ENCODE measurements at places on chromosomes 3 and 15. TPM values are rescaled to one million over a fixed set of nuclear protein-coding genes. Genes with fewer than 3 reads are reported as not detected.

DNA sequence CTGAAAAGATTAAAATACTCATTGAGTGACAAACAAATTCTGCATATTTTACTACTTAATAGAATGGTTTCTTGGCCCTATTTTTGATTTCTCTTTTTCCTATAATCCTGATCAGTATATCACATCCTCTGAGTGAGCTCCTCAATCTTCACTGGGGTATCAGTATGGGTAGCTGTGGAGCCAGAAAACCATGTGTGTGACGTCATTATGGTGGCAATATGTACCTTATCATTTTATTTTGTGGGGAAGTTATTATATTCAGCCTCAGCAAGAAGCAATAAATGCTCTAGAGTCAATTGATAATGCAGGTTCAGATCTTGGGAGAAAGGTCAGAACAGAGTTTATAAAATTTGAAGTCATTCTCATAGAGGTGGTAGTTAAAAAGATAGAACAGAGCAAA is 1135.7 kb upstream of the CADM2 start:
- no peak for ATAC-seq

DNA sequence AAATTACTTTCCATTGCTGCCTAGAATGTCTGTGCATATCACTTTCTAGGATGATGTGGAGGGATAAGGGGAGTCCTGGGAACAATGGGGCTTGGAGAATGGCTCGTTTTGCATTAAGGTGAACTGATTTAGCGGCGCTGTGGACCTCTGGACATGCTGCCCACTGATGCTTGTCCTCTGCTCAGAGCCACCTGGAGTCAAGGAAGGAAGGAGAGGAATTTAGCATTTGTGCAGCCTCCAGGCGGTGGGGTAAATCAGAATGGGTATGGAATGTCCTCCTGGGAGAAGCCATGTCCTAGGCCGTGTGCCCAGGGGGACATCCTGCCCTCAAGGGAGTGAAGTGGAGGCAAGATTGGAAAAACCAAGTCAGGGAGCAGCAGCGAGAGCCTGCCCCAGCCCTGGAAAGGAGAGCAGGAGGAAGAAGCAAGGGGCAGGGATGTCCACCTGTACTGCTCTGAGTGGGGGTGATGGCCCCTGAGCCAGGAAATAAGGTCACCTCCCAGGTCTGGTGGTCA is 37.8 kb downstream of the KY start:
- ATAC-seq: no peak

- no peak for ATAC-seq
Measured at GRCh38 chr3:155372281-155372680, 78.8 kb upstream of the STRIT1 start.

- ATAC-seq: no peak
Measured at GRCh38 chr15:22258398-22259150, 178.2 kb downstream of the OR4M2 start.

DNA sequence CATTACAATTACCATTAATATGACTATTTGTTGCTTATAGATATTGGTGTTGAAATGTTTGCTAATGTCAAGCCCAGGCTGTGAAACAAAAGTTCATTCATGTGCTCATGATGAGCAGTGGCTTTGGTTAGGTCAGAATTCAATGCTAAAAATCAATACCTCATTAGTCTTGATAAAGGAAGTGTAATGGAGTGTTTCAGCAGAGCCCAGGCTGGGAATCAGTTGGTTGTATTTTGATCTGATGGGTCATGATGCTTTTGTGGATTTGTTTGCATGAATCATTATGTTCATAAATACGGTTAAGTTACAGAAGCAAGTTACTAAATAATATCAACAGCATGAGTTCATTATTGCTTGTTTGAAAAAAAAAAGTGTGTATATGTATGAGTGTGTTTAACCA is 13.6 kb upstream of the ZNF774 start:
- no peak for ATAC-seq

DNA sequence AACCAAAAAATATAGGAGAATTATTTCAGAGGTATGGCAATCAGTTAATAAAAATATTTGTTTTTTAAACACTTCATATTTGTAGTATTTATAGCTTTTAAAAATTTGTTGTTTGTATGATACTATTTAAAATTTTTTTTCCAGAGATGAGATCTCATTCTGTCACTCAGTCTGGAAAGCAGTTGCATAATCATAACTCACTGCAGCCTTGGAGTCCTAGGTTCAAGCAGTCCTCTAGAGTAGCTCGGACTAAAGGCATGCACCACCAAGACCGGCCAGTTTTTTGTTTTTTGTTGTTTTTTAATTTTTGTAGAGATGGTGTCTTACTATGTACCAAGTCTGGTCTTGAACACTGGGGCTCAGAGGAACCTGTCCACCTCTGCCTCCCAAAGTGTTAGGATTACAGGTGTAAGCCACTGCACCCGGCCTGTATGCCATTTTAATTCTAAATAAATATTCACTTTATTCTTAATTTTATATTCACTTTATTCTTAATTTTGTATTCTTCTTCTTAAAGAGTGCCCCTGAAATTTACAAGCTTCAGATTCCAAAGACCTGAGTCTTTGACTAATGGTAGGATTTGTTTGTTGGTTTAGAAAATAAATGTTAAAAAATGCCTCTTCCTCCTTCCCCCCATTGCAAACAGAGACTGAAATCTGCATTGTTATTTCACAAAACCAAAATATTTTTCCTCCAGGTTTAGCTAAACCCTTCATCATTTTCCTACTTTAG is 9.4 kb downstream of the TGFBR2 start:
- no peak for ATAC-seq

DNA sequence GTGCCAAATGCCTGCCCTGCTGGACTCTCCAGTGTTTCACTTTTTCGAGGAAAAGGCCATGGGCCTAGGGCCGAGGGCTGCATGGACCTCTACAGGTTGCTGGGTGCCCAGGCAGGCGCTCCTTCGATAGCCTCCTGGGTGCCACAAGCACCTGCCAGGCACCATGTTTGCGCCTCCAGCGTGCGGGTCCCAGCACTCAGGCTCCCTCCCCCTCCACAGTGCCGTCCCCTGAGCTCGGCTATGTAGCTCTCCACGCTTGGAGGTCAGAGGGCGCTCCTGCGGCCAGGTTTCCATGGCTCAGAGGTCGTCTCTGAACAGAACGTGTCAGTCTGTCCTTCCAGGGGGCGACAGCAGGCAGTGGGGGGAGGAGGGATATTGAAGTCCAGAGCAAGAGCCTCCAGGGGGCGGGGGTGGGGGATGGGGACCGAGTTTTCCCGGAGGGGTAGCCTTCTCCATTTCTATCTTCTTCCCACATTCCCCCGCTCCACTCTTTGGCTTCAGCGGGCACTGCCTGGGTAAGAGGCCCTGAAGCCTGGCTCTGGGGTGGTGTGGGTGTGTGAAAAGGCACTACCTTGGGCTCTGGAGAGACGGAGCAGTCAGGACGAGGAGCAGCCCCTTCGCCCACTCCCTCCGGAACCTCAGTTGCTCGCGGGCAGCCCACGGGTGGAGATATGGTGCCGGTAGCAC is 3.6 kb downstream of the ONECUT1 start:
- no peak for ATAC-seq

DNA sequence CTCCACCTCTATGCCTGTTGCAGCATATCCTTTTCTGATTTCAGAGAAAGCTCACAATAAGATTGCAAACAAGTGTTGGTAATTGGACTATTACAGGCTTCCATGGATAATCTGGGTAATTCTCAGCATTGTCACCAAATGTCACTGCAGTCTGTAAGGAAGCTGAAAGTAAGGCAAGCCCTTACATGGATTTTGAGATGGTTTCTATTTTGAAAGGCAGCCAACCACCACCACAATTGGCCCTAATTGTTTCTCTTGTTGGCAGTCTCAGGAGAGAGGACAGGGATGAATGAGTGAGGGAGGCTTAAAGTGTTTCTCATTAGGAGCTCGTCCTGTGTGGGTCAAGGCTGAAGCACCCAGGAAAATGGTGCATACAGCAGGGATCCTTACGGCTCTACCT is 879.9 kb downstream of the TUSC7 start:
- no peak for ATAC-seq

- no peak for ATAC-seq
Measured at GRCh38 chr15:67456677-67457529, 64.0 kb upstream of the C15orf61 start.

GRCh38 chr3:108296239-108296638 is at the start of gene HHLA2:
Gene HHLA2 (plus strand): TSS chr3:108296548. CDS start chr3:108351814, 55,266 bp downstream.
- ATAC-seq: no peak

- no peak for ATAC-seq
Measured at GRCh38 chr3:53224536-53224935, 31.3 kb downstream of the TKT start.

Gene ZNF774
- total RNA-seq: 1.2 TPM

Gene GOLGA8J
- not detected for total RNA-seq

Gene TTLL3
- 6.2 TPM for total RNA-seq

Gene LCTL
- not detected for total RNA-seq

Gene MME
- total RNA-seq: 5.2 TPM

Gene SERINC4
- not detected for total RNA-seq

Gene XCR1
- total RNA-seq: under 0.01 TPM

Gene FETUB
- not detected for total RNA-seq

Gene CHRNA3
- 3.1 TPM for total RNA-seq

Gene KLHL18
- total RNA-seq: 16.0 TPM

Gene DLEC1
- 0.13 TPM for total RNA-seq

Gene EIF5A2
- 15.1 TPM for total RNA-seq

Gene PDCD10
- 60.7 TPM for total RNA-seq
